ENCODE measurements at places on chromosomes 12 and 14. TPM values are rescaled to one million over a fixed set of nuclear protein-coding genes. Genes with fewer than 3 reads are reported as not detected.

- DNase-seq = peak; percentile 61
Measured at GRCh38 chr14:68245146-68246073, 425.8 kb downstream of the RAD51B start.

ABCD2 gene
- 0.04 TPM for total RNA-seq

RHOJ gene
- not detected for total RNA-seq

GRCh38 chr14:37668646-37669045, 73.2 kb downstream of the TTC6 start:
- no peak for DNase-seq

GRCh38 chr14:20560961-20561360, at the start of gene RNASE9:
Gene RNASE9, minus strand, starts transcription at chr14:20561047.
- DNase-seq = peak; percentile 22

- DNase-seq = no peak
Measured at GRCh38 chr14:65904988-65905387, 492.5 kb downstream of the FUT8 start.

DNA sequence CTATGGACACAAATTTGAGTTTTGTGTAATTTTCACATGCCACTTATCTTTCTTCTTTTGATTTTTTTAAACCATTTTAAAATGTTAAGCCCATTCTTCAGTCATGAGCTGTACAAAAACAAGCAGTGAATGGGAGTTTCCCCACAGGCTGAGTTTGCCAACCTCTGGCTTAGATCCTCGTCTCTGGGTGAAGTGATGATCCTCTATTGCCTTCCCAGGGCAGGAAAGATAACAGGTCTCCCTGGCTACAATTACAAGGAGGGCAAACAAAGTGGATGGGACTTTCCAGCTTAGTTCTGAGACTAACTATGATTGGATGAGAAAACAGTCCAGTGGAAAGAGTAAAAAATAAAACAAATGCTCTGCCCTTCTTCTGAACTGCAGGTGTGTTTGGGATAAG, 203.7 kb downstream of the SPTSSA start:
- DNase-seq = no peak

CD27 gene
- 0.24 TPM for total RNA-seq

- no peak for DNase-seq
Measured at GRCh38 chr12:62618930-62619329, 152.3 kb downstream of the MON2 start.

- DNase-seq = no peak
Measured at GRCh38 chr12:124681779-124682391, 114.5 kb upstream of the NCOR2 start.

DNA sequence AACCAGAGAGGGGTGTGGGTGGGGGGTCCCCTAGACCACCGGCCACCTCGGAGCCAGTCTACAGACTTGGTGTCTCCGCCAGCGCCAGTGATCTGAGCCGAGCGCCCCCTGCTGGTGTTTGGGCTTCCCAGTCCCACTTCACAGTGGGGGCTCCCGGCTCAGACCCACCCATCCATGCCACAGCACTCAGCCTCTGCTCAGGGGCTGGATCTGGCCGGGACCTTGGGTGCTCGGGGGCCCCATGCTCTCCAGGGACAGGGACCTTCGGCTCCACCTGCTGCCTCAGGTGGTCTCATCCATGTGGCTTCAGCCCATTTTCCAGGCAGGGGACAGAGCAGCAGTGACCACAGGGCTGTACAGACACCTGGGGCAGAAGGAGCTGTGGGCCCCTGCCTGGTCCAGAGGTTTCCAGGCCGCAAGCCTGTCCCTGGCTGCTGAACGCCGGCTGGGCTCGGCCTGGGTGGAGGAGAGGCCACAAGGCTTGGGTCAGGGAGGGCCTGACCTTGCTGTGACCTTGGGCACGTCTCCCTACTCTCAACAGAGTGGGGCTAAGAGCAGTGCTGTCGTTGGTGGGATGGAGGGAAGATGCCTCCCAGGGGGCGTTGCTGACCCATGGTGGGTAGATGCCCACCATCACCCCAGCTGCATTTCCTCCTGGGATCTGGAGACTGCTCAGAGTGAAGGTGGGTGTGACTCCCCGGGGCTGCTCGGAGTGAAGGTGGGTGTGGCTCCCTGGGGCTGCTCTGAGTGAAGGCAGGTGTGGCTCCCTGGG, 86.3 kb downstream of the KIF26A start:
- peak; percentile 46 for DNase-seq

PTCSC3 gene
- total RNA-seq = not detected

PGF gene
- total RNA-seq = 0.44 TPM

ANKRD33 gene
- total RNA-seq = not detected

- DNase-seq = peak; percentile 50
Measured at GRCh38 chr12:106739815-106740530, 34.5 kb upstream of the RIC8B start.

CBLN3 gene
- 0.44 TPM for total RNA-seq

GRCh38 chr12:54001283-54002187, 1.6 kb downstream of the HOXC9 start:
- no peak for DNase-seq

- DNase-seq = no peak
Measured at GRCh38 chr14:64191756-64192155, 102.4 kb downstream of the ESR2 start.

GRCh38 chr14:79281244-79282152, 929.8 kb downstream of the DIO2 start:
- no peak for DNase-seq

- no peak for DNase-seq
Measured at GRCh38 chr12:80937391-80938238, at the start of gene LIN7A. Gene LIN7A, minus strand, starts transcription at chr12:80937934. Its CDS starts 212 bp downstream, at chr12:80937722.

DNA sequence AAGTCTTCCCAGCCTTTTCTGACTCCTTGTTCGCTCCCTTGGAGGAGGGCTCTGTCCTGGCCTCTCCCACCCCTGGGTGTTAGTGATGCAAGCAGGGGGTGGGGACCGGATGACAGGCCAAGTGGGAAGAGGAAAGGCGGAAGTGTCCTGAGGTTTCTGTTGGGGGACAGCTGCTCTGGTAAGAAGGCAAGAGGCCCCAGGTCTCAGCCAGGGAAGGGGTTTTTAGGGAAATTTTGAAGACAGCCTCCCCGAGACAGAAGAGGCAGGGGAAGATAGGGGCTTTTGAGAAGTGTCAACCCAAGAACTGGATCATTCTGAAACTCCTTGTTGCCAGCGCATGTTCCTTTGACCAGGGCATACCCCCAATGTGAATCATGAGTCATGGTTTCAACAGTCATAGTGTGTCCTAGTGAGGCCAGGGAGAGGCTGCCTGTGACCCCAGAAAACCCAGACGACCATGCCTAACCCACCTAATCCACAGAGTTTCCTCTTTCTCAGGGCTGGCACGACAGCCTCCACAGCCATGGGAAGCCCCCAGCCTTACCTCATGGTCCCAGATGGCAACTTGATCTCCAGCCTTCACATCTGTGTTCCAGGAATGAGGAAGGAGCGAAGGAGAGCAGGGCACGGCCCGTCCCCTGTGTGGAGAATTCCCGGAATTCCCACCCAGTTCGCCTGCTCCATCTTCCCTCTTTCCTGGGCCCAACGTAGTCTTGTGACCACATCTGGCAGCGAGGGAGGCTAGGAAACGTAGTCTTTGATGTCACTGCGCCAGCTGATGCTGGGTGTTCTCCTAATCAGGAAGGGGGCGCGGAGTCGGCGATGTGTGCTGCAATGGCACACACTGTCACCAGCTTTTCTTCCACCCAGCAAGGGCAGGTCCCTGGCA, 4.9 kb upstream of the GPR132 start:
- DNase-seq = peak; percentile 47

- DNase-seq = no peak
Measured at GRCh38 chr12:92608151-92609091, 94.4 kb upstream of the PLEKHG7 start.

- no peak for DNase-seq
Measured at GRCh38 chr12:20370866-20371519, 2.7 kb downstream of the PDE3A start.

- DNase-seq = no peak
Measured at GRCh38 chr14:91220581-91221000, 23.9 kb downstream of the GPR68 start.

TAOK3 gene
- 45.7 TPM for total RNA-seq

DNA sequence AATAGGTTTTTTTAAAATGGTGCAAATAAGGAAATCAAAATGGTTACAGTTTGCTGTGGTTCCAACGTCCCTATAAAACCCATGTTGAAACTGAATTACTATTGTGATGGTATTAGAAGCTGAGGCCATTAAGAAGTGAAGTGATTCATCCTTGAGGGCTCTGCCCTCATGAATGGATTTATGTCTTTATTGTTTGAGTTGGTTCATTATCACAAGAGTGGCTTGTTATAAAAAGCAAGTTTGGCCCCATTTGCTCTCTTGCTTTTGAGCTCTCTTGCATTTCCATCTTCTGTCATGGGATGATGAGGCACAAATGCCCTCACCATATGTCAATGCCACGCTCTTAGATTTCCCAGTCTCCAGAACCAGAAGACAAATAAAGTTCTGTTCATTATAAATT, 62.3 kb downstream of the PRKD1 start:
- DNase-seq = no peak

LTB4R2 gene
- 6.9 TPM for total RNA-seq

KLRK1 gene
- total RNA-seq = 0.09 TPM

OR4K17 gene
- total RNA-seq = not detected

DNA sequence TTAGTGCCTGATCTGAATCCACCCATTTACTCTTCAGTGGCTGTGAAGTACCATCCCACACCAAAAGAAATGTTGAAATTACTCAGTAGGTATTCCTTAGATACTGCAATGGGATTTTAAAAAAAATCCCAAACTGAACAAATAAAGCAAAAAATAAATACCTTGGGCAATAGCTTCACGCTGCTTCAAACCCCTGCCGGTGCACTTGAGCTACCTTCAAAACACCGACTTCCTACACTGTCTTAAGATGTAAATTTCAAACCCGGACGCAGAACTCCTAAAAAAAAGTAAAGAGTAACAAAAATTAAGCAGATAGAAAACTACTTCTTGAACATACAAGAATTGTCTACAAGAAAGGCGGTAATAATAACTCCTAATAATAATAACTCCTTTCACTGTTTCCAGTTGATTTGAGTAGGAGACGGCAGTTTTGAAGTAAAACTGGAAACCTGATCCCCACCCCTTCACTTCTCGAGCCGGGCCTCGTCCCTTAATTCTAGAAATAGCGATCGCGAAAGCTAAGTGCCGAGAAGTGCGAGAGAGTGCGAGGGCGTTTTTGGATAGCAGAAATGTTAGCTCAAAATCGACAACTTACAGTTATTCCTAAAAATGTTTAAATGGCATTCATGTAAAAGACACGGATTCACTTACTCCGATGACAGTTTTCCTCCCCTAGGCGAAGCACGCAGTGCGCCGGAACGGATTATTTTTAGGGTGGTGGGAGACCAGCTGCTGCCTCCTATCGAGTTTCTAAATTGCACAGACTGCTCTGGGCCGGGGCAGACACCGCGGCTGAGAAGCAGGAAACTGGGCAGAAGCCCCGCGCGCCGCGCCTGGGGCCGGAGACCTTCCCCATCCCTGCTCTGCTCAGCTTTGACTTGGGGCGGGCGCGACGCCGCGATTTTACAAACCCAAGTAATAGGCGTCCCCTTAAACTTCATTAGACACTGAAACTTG, at the start of gene ABCC9:
ABCC9 (minus strand) TSS at position 878 of the 957 bp plus-strand sequence. CDS start 4,752 bp downstream, outside the sequence.
- DNase-seq = peak; percentile 11

- peak; percentile 64 for DNase-seq
Measured at GRCh38 chr14:90720336-90720735, 95.9 kb downstream of the TTC7B start.

DNA sequence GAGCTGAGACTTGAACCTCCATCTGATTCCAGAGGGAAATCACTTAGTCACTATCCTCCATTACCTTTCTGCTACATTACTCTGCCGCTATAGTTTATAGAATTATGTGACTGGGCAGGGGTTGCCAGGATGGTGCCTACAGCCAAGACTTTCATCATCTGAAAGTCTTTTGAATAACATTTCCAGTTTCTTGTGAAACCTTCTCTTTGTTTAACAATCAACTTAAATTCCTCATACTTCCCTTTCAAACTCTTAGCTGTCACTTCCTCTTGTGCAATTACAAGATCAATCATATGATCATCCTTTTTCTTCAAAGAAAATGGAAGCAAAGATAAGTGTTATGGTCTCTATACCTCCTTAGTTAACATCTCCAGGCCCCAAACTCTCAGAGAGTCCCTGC, 25.4 kb upstream of the PELI2 start:
- DNase-seq = no peak

AACS gene
- 13.0 TPM for total RNA-seq
